Gastrocnemius medialis (tissue), 4 donors: ENCODE measurements at places on chromosomes 12 and 14.

DNA sequence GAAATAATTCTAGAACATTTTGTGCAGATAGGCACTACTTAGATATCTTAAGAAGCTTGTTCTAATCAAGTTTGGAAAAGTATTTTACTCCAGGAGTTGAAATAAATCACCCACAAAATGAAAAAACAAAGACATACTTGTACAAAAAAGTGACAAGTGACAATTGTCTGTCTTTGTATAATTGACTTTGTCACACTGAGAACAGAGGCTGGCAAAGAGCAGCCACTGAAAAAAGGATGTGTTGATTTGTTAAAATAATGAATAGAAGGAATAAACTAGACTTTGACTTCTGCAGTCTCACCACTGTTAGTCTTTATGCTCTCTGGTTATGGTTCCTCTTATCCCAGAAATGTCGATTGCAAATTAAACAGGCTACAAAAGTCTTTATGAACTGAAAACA lies 77.6 kb downstream of the PTPRR start:
- DNase-seq = no peak

GRCh38 chr12:116389990-116390389 lies 112.5 kb upstream of the MED13L start:
- no peak for DNase-seq

DNA sequence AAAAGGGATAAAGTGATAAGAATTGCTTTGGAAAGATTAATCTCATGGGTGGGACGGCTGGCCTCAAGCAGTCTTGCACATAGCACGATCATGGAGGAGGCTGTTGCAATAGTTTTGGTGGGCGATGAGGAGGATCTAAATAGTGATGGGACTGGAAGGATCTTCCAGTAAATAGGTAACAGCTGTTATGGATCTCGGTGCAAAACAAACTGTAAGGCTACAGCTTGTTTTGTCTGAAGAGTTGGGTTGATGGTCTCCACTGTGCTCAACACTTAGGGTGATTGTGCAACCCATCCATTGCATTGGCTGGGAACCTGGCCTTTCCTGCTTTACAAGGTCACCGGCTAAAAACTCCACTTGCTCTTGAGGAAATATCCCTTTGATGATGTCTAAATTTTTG lies 21.0 kb downstream of the IGF1 start:
- no peak for DNase-seq

DNA sequence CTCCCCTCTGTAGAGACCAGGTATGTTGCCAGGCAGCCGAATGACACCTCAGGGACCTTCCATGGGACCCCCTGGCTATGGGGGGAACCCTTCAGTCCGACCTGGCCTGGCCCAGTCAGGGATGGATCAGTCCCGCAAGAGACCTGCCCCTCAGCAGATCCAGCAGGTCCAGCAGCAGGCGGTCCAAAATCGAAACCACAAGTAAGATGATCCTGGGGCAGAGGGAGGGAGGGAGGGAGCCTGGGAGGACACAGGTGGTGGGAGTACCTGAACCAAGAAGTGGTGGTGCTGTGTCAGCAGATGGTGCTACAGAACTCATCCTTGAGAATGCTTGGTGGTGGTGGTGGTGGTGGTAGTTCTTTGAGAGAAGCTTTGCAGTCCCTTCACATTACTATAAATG lies 1.0 kb downstream of the SMARCD1 start:
- peak; percentile 42 for DNase-seq

- no peak for DNase-seq
Observed at GRCh38 chr14:86221000-86221399, 691.1 kb downstream of the FLRT2 start.

GRCh38 chr14:99383472-99384449 lies 96.9 kb downstream of the SETD3 start:
- DNase-seq = no peak

DNA sequence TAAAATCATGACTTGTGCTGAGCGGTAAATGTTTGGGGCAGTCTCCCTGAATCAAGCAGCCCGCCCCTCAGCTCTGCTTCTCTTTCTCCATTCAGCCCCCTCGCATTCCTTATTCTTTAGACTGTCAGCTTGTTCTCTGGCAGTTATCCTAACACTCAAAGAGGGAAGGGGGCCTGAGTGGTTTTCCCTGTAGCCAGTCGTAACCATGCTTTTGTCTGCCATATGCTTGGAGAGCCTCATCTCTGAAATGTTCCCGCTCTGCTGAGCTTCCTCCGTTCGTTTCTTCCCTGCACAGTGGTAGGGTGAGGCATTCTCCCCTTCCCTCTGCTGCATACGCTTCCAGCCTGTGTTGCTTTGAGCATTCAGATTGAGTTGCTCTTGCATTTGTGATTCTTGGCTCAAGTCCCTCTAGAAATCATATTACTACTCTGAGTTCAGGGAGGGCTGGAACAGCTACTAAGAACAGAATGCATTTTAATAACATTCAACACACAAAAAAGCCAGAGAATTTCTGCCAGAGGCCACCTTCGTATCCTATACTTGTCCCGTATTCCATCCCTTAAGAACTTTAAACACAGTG lies 119.7 kb downstream of the FBXL14 start:
- DNase-seq = no peak

GRCh38 chr14:103207388-103208072 lies 84.3 kb downstream of the TNFAIP2 start:
- DNase-seq = no peak

GRCh38 chr12:14185427-14186192 lies 179.9 kb upstream of the ATF7IP start:
- no peak for DNase-seq

GRCh38 chr12:9957834-9958233 lies 13.4 kb upstream of the CLEC12A start:
- DNase-seq = no peak

- DNase-seq = no peak
Observed at GRCh38 chr12:68470664-68471328, 138.6 kb upstream of the MDM1 start.

- no peak for DNase-seq
Observed at GRCh38 chr12:120013659-120014380, 24.8 kb downstream of the BICDL1 start.

GRCh38 chr12:8157484-8158198 lies 826 bp downstream of the ZNF705A start:
- DNase-seq = no peak

DNA sequence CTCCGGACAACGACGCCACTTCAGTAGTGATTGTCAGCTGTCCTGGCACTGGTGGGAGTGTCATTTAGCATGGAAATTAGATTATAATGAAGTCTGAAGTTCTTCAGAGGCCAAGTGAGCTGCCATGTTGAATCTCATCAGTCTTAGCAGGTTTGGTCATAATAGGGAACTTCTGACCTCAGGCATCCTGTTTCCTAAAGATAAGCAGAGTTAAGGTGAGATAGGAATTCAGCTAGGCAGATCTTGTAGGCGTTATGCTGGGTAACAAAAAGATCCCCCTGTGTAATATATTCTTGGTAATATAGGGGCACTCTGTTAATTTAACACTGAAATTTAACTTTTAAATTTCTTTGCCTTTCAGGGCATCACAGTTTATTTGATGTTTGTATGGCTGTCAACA lies 137.5 kb downstream of the CCDC91 start:
- DNase-seq = no peak

GRCh38 chr12:113697651-113698509 lies 226.2 kb upstream of the LHX5 start:
- DNase-seq = no peak

- no peak for DNase-seq
Observed at GRCh38 chr14:92259613-92260357, 63.2 kb upstream of the SLC24A4 start.

- peak; percentile 60 for DNase-seq
Observed at GRCh38 chr12:116382686-116383530, 105.4 kb upstream of the MED13L start.

GRCh38 chr12:11805043-11805442 lies 155.6 kb downstream of the ETV6 start:
- DNase-seq = no peak

DNA sequence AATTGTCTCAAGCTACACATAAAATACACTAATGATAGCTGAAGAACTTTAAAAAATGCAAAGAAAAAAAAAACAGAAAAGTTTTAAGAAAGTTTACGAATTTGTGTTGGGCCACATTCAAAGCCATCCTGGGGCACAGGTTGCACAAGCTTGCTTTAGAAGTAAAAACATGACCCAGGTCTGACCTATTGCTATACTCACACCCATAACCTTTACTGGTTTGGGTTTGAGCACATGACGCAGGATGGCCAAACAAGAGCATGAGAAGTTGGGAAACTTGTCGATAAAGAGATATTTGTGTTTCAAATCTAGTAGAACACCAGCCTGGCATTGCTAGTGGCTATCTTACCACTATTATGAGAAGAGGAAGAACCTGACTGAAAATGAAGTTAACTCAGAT lies 143.7 kb downstream of the NOVA1 start:
- DNase-seq = no peak

GRCh38 chr14:94615254-94615653 lies 3.1 kb downstream of the SERPINA3 start:
- no peak for DNase-seq

DNA sequence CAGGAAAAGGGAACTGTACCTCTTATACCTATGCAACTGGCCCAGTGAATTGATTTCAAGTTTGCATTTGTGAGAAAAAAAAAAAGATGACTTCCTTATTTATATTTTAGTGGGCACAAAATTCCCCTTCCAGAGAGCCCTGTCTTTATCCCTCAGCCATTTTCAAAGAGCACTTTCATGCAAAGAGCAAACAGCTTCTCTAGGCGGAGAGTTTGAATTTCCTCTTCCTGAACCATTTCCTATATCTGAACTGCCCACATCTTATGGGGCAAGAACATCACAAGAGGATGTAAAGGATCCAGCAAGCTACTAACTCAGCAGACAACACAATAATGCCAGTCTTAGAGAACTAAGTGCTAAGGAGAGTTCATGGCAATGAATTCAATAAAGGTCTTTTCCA lies 22.3 kb upstream of the PLXNC1 start:
- no peak for DNase-seq

DNA sequence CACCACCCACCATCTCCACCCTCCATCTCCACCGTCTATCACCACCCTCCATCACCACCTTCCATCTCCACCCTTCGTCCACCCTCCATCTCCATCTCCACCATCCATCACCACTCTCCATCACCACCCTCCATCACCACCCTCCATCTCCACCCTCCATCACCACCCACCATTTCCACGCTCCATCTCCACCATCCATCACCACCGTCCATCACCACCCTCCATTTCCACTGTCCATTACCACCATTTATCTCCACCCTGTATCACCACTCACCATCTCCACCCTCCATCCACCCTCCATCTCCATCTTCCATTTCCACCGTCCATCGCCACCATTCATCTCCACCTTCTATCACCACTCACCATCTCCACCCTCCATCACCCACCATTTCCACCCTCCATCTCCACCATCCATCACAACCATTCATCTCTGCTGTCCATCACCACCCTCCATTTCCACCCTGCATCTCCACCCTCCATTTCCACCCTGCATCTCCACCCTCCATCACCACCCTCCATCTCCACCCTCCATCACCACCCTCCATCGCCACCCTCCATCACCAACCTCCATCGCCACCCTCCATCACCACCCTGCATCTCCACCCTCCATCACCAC lies 6.1 kb upstream of the CEP170B start:
- DNase-seq = no peak

DNA sequence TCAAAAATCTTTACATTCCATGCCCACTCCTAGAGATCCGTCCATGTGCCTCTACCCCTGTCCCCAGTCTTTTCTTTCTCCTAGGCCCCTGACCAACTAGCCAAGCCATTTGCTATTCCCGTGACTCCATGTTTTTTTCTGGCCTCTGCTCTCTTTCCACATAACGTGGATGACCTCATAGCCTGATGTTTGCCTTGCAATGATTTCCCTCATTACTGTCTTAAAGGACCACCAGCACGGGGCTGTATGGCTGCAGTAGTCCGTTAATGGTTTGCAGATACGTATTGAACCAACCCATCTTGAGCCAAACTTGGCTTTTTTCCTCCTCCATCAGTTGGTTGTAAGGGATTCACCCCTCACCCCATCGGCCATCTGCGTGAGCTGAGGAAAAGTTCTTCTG lies 226.0 kb downstream of the PCNX1 start:
- DNase-seq = no peak

GRCh38 chr14:68088451-68088854 lies 268.9 kb downstream of the RAD51B start:
- DNase-seq = no peak

DNA sequence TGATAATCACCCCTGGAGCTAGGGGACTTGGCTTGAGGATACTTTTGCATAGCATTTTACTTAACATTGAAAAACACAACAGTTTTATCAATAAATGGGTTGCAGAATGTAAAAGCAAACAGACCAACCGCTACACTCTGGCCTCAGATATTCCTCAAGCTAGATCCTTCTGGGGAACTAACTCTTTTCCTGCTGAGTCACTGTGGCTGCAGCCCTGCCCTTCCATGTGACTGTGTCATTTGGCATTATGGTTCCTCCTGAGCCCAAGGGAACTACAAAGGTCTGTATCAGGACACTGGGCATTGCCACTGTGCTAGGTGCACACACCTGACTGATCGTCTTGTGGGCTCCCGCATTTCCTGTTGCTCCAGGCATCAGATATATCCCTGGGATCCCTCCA lies 56.6 kb downstream of the TTC9 start:
- DNase-seq = no peak

GRCh38 chr12:98483621-98484503 lies 31.5 kb upstream of the TMPO start:
- DNase-seq = no peak

DNA sequence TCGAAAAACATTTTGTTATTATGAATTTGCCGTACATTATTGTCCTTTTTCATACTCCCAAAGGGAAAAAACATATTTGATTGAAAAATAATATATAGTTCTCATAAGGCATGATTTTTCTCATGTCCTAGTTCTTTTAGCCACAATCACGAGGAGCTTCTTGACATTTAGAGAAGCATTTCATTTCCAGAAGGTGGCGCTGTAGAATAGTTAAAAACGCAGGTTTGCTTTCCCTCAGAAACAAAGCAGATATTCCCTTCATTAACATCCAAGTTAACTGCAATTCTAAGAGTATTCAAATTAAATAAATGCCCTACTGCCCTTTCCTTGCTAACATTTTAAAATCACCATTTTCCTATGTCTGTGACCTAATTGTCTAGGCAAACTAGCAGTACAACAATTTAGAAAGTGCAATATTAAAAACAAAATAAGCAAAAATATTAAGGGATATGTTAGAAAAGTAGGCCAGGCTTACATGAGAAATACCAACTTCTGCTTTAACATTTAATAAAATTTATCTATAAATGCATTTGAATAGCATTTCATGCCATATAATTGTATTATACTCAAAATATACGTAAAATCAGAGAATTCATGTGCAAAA lies 10.9 kb upstream of the PIK3C2G start:
- DNase-seq = no peak

DNA sequence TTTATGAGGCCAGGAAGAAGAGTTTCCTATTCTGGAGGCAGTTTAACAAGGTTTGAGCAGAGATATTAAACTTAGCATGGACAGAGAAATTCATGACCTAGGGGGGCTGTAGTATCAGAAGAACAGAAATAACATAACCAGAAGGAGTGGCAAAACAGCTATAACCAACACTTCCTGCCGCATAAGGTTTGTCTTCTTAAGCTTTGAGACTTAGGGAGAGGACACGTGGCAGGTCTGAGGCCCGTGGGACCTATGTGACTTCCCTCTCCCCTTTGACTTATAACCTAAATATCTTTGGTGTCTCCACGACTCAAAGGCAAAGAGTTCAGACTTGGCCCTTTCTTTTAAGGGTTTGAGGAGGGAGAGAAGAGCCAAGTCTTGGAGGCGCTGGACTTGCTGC lies 119.1 kb upstream of the PZP start:
- DNase-seq = no peak

GRCh38 chr12:50662116-50662510 lies 101.8 kb upstream of the ATF1 start:
- DNase-seq = no peak
